Urinary bladder (tissue), 4 donors: ENCODE measurements at places on chromosomes 2 and 18. TPM values are rescaled to one million over a fixed set of nuclear protein-coding genes. Genes with fewer than 3 reads are reported as not detected.

ANO7 gene
- 1.2 TPM for polyA plus RNA-seq

ALPG gene
- polyA plus RNA-seq: not detected

CENPA gene
- 0.53 TPM for polyA plus RNA-seq

BMPR2 gene
- polyA plus RNA-seq: 20.1 TPM

- DNase-seq: peak; percentile 23
These were observed 7.6 kb upstream of the MSTN start for GRCh38 chr2:190069936-190070696.

GRCh38 chr2:50443868-50444630, 587.9 kb downstream of the NRXN1 start:
- DNase-seq: no peak

DNA sequence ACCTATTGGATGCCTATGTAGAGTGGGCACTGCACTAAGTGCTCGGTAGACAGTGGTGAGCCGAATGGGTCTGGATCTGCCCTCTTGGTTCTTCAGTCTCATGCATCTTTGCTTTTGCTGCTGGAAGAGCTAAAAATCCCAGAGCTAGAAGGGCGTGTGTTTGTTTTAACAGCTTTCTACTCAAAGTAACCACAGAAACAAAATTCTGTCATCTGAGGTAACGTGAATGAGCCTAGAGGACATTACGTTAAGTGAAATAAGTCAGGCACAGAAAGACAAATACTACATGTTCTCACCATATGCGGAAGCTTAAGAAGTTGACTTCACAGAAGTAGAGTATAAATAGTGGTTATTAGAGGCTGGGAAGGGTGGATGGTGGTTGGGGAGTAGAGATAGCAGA, 119.8 kb downstream of the PLB1 start:
- no peak for DNase-seq

GRCh38 chr2:30776831-30777635, 30.2 kb downstream of the CAPN13 start:
- DNase-seq: no peak
